ENCODE measurements at places on chromosomes 6 and 20. TPM values are rescaled to one million over a fixed set of nuclear protein-coding genes. Genes with fewer than 3 reads are reported as not detected.

DNA sequence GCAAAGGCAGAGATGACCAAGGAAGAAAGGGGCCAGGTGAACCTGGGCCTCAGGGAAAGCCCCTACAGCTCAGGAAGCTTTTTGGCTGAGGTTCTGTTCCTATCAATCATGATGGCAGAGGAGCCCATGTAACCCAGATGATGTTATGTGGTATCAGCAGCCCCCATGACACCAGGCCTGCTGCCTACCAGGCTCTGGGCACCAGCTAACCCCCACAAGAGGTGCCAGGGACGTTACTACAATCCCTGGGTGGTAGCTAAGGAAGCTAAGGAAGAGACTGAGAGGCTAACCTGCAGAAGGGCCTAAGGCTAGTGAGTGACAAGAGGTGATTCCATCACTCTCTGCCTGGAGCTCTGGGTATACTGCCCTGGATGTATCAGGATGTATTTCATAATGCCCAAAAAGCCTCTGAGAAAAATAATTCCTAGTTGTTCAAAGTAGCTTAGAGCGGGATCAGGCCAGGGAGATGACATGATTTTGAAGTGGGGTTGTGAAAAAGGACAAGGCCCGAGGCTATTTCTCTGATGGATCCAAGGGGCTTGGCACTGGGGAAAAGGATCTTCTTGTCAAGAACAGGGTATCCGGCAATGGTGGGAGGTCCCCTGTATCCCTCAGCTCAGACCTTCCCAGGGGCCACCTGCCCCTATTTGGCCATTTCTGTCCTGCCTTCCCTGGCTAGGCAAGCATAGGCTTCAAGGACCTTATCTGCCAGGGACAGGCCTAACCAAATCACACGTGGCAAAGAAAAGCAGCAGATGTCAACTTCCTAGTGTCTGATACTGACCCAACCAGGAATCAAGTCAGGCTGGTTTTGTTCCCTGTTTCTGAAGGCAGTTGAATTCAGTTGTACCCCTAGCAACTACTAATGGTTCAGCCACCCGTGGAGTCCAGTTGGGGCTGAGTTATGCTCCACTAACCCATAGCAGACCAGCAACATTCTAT, 41.3 kb downstream of the PANK2 start:
- H3K36me3 ChIP-seq, result no peaks in the 10 kb centered on the region
- H3K27ac ChIP-seq, result no peak overlapping the region
- no peak for DNase-seq
- no peaks in the 10 kb centered on the region for H3K27me3 ChIP-seq
- no peak overlapping the region for H3K4me3 ChIP-seq
- peaks cover 25% of the 10 kb centered on the region for H3K4me1 ChIP-seq

DNA sequence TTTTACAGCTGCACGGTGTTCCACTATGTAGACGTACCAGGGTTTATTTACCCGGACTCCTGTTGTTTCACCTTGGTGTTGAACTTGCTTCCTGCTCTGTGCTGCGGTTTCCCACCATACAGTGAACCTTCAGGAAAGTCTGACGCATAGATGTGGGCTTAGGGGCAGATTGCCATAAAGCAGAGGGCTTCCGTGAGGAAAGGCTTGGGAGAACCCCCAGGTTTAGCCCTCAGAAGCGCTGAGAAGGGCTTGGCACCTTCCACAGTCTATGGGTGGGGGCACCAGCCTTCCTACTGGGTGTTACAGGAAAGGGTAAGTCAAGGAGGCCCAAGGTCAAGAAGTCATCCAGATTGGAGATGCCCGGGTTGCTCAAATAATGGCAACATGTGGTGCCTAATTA, 19.2 kb upstream of the MRPS18A start:
- no peak overlapping the region for H3K27ac ChIP-seq
- H3K27me3 ChIP-seq, result peaks cover 7% of the 10 kb centered on the region
- H3K4me1 ChIP-seq, result peaks cover 5% of the 10 kb centered on the region
- H3K36me3 ChIP-seq, result no peaks in the 10 kb centered on the region
- DNase-seq, result no peak

GRCh38 chr20:24389686-24390085, 79.7 kb upstream of the SYNDIG1 start:
- no peaks in the 10 kb centered on the region for H3K36me3 ChIP-seq
- peak; percentile 13 for DNase-seq
- peaks cover 23% of the 10 kb centered on the region for H3K4me1 ChIP-seq
- H3K27me3 ChIP-seq, result no peaks in the 10 kb centered on the region
- no peak overlapping the region for H3K27ac ChIP-seq
- no peak overlapping the region for H3K4me3 ChIP-seq

DNA sequence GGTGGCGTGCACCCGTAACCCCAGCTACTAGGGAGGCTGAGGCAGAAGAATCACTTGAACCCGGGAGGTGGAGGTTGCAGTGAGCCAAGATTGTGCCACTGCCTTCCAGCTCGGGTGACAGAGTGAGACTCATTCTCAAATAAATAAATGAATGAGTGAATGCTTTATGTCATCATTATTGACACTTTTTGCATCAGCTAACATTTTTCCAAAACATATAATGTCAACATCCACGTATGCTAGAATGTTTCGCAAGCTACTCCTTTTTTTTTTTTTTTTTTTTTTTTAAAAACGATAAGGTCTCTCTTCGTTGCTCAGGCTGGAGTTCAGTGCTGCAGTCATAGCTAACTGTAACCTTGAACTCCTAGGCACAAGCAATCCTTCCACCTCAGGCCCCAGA, 72.2 kb downstream of the SENP6 start:
- H3K27me3 ChIP-seq, result no peaks in the 10 kb centered on the region
- peaks cover 56% of the 10 kb centered on the region for H3K36me3 ChIP-seq
- no peak for DNase-seq
- no peak overlapping the region for H3K27ac ChIP-seq

DNA sequence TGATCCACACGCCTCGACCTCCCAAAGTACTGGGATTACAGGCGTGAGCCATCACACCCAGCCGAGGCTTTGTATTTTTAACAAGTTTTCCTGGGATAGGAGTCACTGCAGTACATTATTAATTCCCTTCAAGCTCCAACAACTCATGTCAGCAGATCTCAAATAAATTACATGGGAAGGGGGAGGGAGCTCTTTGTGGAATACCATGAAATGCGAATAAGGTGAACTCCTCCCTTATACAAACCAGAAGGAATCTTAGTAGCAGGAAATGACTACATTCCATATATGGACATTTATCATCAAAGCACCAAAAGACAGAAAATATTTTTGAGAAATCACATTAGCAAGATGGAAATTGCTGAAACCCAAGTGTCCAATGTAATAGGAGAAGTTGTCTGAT, 2.9 kb downstream of the GSS start:
- no peak for DNase-seq
- peaks cover 19% of the 10 kb centered on the region for H3K4me1 ChIP-seq
- H3K27me3 ChIP-seq, result no peaks in the 10 kb centered on the region
- no peak overlapping the region for H3K4me3 ChIP-seq

DNA sequence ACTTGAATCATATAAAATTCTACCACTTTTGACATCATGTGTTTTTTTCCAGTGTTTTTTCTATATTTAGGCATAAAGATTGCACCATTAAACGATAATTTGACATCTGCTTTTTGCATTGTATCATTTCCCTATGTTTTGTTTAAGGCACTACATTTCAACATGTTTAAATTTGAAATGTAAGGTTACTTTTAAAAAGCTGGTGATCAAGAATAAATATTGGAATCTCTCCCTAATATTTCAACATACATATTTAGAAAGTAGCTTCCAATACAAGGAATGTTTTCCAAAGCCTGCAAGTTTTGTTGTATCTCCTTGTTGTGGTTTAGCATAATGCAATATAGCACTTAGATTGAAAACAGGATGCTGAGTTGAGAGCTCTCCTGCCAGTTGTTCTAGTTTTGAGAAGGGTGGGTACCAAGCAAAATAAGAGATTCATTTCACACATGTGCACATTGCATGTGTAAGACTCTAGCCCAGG, 76.5 kb downstream of the SYNJ2 start:
- H3K36me3 ChIP-seq, result peaks cover 16% of the 10 kb centered on the region
- H3K4me1 ChIP-seq, result peaks cover 40% of the 10 kb centered on the region
- no peak overlapping the region for H3K4me3 ChIP-seq
- no peak for DNase-seq
- H3K27me3 ChIP-seq, result no peaks in the 10 kb centered on the region

The KLHDC3 gene
- 21.0 TPM for total RNA-seq

DNA sequence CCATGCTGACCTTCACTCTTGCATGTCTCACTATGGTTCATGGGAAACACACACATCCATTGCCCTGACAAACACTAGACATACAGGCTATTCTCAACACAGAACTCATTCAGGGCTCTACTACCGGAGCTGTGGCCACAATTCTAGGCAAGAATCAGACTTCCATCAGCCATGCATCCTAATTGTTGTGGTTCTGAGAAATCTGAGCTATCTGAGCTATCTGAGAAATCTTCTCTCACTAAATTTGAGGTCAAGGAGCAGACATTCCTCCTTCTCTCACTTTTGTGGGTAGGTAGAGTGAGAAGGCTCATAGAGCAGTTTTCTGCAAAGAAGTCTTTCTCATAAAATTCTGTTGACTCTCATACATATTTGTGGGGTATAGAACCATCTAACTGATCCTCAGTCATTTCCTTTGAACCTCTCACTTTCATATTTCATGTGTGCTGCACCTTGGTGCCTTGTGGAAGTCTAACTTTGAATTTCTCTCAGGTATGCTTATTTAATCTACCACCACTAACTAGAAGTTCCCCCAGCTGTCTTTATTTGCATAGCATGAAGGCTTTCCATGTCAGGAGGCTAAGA, 43.6 kb downstream of the ADGRF1 start:
- no peaks in the 10 kb centered on the region for H3K36me3 ChIP-seq
- no peak overlapping the region for H3K4me3 ChIP-seq
- no peaks in the 10 kb centered on the region for H3K27me3 ChIP-seq
- H3K4me1 ChIP-seq, result no peaks in the 10 kb centered on the region
- no peak overlapping the region for H3K27ac ChIP-seq

The STMN3 gene
- total RNA-seq, result 122 TPM

DNA sequence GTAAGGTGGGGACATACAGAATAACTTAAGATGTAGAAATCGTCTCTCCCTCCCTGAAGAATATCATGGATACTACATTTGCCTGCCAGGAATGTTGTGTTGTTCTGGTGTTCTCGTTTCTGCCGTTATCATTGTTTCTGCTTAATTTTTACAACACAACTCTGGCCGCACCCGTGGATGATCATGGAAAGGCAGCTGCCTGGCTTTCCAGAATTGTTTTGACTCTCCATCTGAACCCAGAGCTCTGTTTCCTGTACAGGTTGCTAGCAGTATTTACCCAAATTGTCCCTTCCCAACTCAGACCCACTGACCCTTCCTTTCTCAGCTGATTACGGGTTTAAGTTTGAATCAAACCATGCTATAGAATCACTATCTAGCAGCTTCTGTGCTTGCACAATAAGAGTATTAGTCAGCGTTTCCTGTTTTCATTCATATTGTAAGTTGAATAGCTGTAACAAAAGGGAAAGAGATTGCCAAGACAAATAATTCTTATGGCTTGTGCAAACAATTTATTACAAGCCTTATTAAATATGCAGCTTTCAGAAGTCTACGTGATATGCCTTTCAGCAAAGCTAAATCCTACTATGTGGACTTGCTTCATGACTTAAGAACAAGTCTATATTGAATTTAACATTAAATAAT, 139.0 kb downstream of the MTHFD1L start:
- no peak overlapping the region for H3K4me3 ChIP-seq
- peaks cover 3% of the 10 kb centered on the region for H3K4me1 ChIP-seq
- no peak for DNase-seq
- no peak overlapping the region for H3K27ac ChIP-seq
- H3K27me3 ChIP-seq, result no peaks in the 10 kb centered on the region

The VWA7 gene
- 1.7 TPM for total RNA-seq

The MDC1 gene
- 50.5 TPM for total RNA-seq

The PDYN gene
- not detected for total RNA-seq

DNA sequence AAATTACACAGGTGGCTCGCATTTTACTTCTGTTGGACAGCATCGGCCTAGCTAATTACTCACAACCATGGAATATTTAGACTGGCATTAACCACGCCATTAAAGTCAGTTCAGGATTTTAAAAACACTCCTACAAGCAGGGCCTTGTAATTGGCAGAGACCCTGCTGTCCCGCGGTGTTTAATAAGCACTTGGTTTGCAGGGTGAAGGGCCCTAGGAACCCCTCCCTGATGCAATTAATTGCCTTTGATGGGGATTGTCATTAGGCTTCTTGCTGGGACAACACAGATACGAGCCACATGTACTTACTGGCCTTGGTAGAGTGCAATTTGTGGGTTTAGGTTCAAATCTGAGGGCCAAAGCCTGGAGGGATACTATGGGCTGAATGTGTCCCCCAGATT, 7.8 kb upstream of the VSTM2L start:
- peaks cover 1% of the 10 kb centered on the region for H3K27me3 ChIP-seq
- H3K4me3 ChIP-seq, result no peak overlapping the region
- H3K36me3 ChIP-seq, result no peaks in the 10 kb centered on the region
- no peaks in the 10 kb centered on the region for H3K4me1 ChIP-seq

The WFDC12 gene
- not detected for total RNA-seq

The MUCL3 gene
- not detected for total RNA-seq

GRCh38 chr6:130776287-130776925, 50.8 kb upstream of the SMLR1 start:
- H3K27ac ChIP-seq, result no peak overlapping the region
- H3K27me3 ChIP-seq, result no peaks in the 10 kb centered on the region
- no peaks in the 10 kb centered on the region for H3K36me3 ChIP-seq
- peaks cover 5% of the 10 kb centered on the region for H3K4me1 ChIP-seq

DNA sequence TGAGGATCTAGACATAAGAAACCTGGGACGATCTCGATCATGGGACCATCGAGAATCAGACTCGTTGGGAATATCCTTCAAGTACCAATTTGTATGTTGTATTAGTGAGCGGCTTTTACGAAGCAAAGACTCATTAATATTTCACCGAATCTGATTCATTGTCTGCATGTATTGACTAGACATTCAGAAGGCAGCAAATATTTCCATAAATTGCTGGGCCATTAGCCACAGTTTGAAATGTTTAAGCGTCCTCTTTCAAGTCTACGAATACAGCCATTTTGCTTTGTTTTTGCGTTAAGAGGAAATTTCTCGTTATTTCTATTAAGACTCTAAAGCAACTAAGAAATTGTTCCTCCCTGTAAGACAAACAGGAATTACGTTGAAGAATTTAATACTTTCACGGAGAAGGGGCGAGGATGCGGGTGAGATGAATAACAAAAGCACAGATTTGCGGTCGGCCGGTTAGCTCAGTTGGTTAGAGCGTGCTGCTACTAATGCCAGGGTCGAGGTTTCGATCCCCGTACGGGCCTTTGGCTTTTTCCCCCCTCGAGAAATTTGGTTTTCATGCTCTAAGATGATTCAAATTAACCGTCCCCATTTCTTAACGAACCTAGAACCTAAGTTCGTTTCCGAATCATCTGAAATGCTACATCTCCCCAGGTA, 18.5 kb downstream of the POM121L2 start:
- H3K27me3 ChIP-seq, result peaks cover 94% of the 10 kb centered on the region
- no peaks in the 10 kb centered on the region for H3K36me3 ChIP-seq
- H3K27ac ChIP-seq, result no peak overlapping the region
- H3K4me3 ChIP-seq, result no peak overlapping the region
- H3K4me1 ChIP-seq, result no peaks in the 10 kb centered on the region

- H3K4me3 ChIP-seq, result no peak overlapping the region
- no peak overlapping the region for H3K27ac ChIP-seq
These were observed 20.8 kb downstream of the SLC24A3 start for GRCh38 chr20:19232997-19233794.

- no peaks in the 10 kb centered on the region for H3K27me3 ChIP-seq
- no peak for DNase-seq
- no peak overlapping the region for H3K4me3 ChIP-seq
- no peaks in the 10 kb centered on the region for H3K36me3 ChIP-seq
- peaks cover 3% of the 10 kb centered on the region for H3K4me1 ChIP-seq
- no peak overlapping the region for H3K27ac ChIP-seq
These were observed 55.3 kb upstream of the UFL1 start for GRCh38 chr6:96466147-96466863.

- H3K4me3 ChIP-seq, result no peak overlapping the region
- DNase-seq, result no peak
- no peaks in the 10 kb centered on the region for H3K36me3 ChIP-seq
- H3K27me3 ChIP-seq, result peaks cover 16% of the 10 kb centered on the region
- no peak overlapping the region for H3K27ac ChIP-seq
- H3K4me1 ChIP-seq, result peaks cover 25% of the 10 kb centered on the region
These were observed 82.1 kb upstream of the SIRPA start for GRCh38 chr20:1813101-1813529.

Measured in CD4-positive, alpha-beta T cell (primary cell).